Activated naive CD4-positive, alpha-beta T cell (primary cell): ENCODE measurements at places on chromosomes 1 and 21.

DNA sequence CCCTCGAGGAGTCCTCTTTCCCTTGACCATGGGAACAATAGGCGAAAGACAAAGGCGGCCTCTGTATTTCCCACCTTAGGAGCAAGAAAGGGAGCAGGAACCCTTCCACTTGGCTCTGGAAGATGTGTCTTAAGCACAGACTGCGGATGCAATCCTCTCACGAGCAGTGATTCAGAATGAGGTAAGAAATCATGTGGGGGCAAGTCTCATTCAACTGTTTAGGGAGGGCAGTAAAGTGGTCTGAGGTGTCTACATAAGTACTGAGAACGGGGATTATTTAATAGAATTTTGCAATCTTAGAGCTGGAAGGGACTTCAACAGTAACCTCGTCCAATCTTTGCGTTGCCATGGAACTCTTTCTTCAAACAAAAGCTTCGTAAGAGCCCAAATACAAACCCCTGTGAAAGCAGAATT, 1.6 kb upstream of the DYRK3 start:
- DNase-seq, result no peak

- no peak for DNase-seq
Measured at GRCh38 chr1:108533351-108534083, 26.4 kb upstream of the EEIG2 start.

DNA sequence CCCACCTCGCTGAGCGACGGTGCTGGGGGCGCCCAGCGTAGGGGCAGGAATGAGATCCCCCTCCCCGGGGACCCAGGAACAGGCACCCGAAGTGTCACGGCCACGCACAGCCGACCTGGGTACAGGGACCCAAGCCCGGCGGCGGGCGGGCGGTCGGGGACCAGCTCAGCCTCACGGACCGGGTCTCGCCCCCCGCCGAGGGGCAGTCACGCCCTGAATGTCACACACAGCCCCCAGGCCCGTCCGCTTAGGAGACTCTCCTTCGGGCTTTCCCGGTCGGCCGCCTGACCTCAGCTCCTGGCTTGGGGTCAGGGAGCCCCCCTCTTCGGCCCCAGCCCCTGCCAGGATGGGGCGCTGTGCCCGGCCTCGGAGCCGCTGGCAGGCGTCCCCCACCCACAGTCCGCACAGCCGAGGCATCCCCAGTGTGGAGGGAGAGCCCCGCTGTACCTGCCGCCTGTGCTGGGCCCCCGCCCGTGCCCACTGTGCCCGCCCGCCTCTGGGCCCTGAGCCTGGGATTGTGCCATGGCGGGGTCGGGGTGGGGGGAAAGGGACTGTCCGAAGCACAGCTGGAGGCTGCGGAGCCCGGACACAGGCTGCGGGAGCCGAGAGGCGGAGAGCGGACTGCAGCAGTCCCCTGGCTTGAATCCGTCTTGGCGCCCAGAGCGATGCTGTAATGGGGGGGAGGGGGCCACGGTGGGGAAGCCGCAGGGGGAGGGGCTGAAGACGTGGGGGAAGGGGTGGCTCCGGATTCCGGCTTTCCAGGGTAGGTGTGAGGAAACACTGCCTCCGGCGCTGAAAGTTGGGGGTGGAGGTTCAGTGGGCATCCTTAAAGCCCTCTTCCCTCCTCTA, 627 bp upstream of the DLGAP3 start:
- DNase-seq, result no peak

DNA sequence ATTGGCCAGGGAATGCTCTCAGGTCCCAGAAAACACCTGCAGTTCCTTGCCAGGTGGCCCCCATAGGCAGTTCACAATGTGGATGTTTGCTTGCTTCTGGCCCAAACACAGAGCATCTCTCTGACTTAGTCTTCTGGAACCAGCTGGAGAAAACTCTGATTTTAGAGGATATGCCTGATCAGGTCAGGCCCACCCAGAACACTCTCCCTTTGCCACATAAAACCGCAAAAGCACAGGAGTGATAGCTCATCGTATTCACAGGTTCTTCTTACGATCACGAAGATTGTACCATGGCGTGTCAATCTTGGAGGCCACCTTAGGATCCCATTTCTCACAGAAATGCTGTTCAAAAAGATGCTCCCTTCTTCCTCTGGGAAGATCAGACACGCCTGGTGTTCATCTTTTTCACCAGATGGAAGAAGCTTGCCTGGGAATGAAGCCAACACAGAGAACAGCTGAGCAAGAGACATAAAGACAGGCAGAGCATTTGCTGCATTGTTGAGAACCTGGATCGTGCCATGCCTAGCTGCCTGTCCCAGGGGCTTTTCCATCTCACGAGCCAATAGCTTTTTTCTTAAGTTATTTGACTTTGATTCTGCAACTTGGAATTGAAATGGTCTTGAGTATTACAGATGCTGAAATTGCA, 11.6 kb upstream of the CD247 start:
- no peak for DNase-seq

DNA sequence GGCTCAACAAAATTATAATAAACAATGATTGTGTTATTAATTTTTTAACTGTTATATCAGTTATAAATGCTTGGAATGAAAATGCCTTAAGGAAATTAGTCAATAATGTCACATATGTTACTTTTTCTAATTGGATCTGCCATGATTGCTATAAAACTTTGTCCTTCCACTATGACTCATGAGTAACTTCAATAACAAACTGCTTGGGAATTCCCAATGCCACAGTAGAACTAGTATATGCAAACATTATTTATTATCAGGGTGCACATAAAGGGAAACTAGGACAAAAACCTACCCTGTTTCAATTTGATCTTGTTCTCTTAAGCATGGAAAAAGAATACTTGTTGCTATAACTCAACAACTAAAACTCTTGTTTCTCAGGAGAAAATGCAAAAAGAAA, 59.1 kb upstream of the PDC start:
- DNase-seq, result no peak

GRCh38 chr1:24984800-24985522, 54.9 kb upstream of the RUNX3 start:
- no peak for DNase-seq

GRCh38 chr1:176609556-176610408, 146.8 kb downstream of the PAPPA2 start:
- no peak for DNase-seq

GRCh38 chr1:29218223-29218622, 12.5 kb downstream of the MECR start:
- DNase-seq, result no peak

GRCh38 chr1:218970397-218970990, 203.2 kb upstream of the LYPLAL1 start:
- DNase-seq, result no peak

- no peak for DNase-seq
Measured at GRCh38 chr1:165738794-165739193, 29.9 kb downstream of the TMCO1 start.

GRCh38 chr1:63849149-63849548, 75.3 kb downstream of the ROR1 start:
- DNase-seq, result no peak

DNA sequence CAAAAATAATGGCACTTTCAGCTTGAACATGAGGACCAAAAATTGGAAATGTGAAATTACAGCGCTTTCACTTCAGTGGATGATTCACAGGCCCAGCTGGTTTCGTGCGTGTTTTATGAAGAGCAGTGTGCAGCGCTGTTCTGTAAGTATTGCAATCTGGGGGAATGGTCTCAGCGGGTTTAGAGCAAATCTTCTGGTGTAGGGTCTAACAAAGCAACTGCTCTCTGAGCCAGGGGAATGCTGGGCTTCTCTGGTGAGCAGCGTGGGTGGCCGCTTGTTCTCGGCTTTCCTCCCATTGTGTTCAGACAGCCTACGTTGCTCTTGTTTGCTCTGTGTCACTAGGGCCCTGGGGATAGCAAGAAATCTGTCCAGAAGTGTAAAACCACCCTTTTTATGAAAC, 42.4 kb upstream of the GADD45A start:
- no peak for DNase-seq

DNA sequence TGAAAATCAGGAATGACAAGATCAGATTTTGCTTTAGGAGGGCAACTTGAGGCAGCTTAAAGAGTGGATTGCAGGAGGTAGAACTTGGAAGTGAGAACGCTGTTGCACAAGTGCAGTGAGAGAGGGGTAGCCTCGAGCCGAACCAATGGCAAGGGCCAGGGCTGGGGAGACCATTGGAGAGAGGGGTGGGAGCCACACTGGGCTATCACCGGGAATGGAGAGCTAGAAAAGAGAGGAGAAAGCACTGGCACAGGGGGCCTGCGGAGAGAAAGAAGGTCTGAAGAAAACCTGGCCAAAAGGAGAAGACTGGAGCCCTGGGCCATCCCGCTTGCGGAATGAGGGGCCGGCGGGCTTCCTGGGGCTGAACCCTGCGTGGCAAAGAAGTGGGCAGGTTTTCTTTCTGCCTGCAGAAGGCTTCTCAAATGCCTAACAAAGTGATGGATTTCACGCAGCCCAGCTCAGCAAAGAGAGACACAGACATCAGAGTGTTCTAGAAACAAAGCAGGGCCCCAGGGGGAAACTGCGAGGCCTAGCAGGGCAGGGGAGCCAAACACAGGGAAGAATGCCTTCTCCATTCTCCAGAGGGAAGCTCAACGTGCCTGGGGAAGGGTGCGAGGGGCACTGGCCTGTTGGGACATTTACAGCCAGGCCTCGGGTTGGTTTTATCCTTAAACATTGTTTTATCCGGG, 1.2 kb upstream of the SLC37A1 start:
- no peak for DNase-seq

- DNase-seq, result no peak
Measured at GRCh38 chr1:59094001-59094400, 202.9 kb upstream of the FGGY start.

- DNase-seq, result no peak
Measured at GRCh38 chr1:152517237-152517811, 3.0 kb downstream of the CRCT1 start.

GRCh38 chr1:167928457-167928852, 8.0 kb upstream of the DCAF6 start:
- DNase-seq, result no peak

DNA sequence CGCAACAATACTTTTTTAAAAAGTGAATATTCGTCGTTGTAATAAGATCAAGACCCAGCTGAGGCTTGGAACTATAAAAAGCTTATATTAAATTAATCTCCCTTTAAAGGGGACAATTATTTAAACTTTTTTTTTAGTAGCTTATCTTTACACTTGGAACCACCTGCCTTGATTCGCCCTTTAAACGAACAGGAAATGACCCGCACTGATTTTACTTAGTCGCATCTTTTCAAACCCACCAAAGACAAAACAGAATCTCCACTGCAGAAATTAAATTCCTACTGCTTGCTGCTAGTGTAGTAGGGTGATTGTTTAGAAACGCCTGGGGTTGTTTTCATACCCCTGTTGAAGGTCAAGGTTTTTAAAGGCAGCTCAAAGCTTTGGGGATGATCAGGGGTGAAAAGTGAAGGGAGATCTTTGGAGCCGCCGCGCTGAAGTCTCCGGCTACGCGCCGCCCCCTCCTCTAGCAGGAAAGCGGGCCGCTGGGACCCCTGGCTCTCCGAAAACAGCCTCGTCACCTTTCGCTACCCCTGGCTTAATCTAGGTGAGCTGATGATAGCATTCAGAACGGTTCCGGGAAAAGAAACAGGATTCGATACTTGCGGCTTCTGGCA, 163.4 kb downstream of the RUNX1 start:
- DNase-seq, result no peak

- DNase-seq, result no peak
Measured at GRCh38 chr1:238380167-238380566, 489.4 kb upstream of the ZP4 start.

- no peak for DNase-seq
Measured at GRCh38 chr1:119101563-119101962, 38.9 kb downstream of the WARS2 start.

GRCh38 chr1:204085876-204086275, 13.0 kb downstream of the SOX13 start:
- DNase-seq, result no peak

DNA sequence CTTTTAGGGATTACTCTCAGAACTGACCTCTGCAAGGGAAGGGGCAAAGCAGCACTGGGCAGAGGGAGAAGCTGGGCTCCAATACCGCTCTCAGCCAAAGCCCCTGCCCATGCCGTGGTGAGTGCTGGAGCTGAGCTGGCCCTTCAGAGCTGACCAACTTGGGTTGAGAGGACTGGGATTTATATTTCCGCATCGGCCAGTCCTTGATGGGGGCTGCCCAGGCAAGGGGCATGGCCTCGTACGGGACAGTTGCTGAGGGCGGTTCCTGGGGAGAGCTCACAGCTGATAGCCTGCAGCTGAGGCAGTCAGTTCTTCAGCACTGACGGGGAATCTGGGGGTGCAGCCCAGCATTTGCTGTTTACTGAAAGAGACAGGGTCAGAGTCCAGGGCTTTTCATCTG, 8.0 kb downstream of the HUNK start:
- DNase-seq, result no peak

DNA sequence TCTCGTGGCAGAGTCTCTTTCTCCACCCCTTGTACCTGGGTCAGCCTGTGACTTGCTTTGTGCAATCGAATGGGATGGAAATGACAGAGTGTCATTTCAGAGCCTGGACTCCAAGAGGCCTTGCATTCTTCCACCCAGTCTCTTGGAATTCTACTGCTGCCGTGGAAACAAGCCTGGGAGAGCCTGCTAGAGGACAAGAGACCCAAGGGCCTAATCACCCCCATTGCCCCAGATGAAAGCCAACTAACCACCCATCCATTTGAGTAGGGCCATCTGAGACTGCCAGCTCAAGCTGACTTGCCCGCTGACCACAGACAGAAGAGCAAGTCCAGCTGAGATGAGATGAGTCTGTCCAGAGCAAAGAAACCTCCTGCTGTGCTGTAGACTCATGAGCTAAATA, 201.6 kb downstream of the PTPRU start:
- DNase-seq, result no peak
